ENCODE measurements at places on chromosomes 5 and 9. TPM values are rescaled to one million over a fixed set of nuclear protein-coding genes. Genes with fewer than 3 reads are reported as not detected.

DNA sequence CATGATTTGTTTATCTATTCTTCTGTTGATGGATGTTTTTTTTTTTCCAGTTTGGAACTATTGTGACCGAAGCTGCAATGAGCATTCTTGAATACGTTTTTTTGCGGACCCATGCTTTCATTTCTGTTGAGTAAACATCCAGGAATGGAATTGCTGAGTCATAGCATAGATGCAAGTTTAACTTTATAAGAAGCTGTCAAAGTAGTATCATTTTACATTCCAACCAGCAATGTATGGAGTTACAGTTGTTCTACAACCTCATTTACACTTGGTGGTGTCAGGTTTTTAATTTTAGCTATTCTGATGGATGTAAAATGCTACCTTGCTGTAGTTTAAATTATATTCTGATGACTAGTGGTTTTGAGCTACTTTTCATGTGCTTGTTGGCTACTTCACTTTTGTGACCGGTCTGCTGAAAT, 49.0 kb downstream of the NPR3 start:
- no peak for DNase-seq

DNA sequence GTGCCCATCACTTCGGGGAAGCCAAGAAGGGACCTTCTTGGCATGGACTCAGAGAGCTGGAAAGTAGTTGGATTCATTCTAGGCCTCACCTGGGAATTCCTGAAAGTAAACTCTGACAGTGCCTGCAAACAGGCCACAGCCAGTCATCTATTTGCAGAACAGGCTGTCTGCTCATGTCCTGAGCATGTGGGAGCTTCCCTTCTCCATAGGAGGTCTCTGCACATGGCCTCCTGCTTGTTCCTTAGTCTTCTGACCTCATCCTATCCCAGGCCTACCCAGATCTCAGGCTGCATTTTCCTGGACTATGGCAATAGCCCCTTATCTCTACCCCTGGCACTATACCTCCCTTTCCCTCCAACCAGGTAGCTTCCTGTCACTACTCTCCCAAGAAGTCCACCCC, 67.2 kb upstream of the FSTL4 start:
- DNase-seq: no peak

- DNase-seq: no peak
These were observed 58.7 kb upstream of the SUSD1 start for GRCh38 chr9:112233769-112234168.

- DNase-seq: no peak
These were observed 154.9 kb downstream of the AUH start for GRCh38 chr9:91206806-91207205.

MOB3B gene
- 42.2 TPM for total RNA-seq

Data from left colon (tissue), 2 donors.